Stimulated activated CD8-positive, alpha-beta memory T cell treated with anti-CD3 and anti-CD28 coated beads, Interleukin-4, amount 100 ng/mL, for 1 hour (primary cell): ENCODE measurements at places on chromosomes 4 and X.

DNA sequence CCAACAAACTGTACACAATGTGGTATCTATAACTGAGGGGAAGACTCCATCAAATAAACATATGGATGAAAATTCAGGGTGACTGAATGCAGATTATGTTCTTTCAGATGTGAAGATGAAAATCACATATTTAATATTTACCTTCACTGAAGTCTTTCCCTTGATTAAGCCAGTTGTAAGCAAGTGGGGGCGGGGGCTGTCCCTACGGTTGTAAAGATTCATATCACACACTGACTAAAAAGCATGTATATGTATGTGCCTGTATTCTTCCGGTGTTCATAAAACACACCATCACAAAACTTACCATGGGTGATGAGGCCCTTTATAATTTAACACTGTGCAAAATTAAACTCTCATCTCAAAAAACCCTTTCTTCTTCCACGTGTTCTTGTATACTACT lies 1.3 kb downstream of the TAB3 start:
- no peak for DNase-seq

- DNase-seq = no peak
Measured at GRCh38 chr4:23224684-23225420, 532.1 kb downstream of the GBA3 start.

DNA sequence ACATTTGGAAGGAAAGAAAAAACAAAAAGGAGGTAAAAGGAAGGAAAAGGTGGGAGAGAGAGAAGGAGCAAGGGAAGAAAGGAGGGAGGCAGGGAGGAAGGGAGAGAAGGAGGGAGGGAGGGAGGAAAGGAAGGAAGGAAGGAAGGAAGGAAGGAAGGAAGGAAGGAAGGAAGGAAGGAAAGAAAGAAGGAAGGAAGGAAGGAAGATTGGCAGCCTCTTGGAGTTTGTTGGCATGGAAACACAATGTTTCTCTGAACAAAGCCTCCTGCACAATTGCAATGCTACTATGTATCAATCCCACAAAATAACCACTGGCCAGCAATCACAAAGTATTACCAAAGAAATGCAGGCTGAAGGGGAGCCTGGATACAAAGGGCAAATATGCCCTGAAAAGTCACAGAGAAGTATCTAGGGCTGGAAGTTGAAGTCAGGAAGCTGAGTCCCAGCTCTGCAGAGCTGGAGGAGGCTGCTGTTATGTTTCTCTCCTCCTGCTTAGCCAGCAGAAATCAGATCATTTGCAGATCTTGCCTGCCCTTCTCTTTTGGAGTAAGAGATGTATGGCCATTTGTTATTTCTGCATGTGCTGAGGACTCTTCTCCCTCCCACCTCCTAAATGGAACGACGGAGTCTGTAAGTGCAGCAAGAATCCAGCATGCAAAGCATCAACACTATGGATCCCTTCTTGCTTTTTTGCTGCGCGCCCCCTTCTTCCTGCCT lies 195.9 kb upstream of the LDB2 start:
- no peak for DNase-seq

- no peak for DNase-seq
Measured at GRCh38 chr4:115655626-115656025, 542.2 kb upstream of the NDST4 start.

DNA sequence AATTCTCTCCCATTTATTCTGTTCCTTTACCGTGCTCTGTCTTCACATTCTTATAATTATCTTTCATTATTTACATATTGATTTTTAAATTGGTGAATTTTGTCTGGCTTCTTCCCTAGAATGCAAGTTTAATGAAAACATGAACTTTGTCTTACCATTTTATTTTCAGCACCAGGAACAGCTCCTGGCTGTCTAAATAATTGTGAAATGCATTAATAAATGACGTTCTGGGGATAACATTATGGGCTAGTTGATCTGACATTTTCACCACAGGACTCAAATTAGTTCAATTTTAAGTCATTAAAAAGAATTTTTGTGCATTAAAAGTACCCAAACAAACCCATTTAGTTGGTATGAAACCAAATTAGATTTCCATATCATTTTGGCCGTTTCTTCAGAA lies 97.5 kb downstream of the KCTD8 start:
- no peak for DNase-seq

DNA sequence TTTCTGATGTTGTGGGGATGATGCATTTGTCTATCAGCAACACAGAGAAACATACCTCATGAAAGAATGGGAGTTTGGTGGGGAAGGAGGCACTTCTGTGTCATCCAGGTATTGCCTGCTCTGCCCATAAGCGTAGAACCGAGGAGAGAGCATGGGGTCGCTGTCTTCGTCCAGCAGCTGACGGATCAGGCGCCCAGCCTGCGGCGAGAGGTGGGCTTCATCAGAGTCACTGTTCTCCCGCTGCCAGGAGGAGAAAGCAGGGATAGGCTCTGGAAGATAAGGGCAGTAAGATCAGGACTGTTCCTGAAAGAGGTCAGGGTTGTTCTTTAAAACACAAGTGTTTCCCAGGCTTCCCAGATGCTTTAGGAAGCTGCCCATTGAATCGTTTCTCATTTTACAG lies 52.7 kb upstream of the NAP1L5 start:
- DNase-seq = no peak

GRCh38 chr4:47642985-47643760 lies 158.1 kb downstream of the ATP10D start:
- DNase-seq = no peak

DNA sequence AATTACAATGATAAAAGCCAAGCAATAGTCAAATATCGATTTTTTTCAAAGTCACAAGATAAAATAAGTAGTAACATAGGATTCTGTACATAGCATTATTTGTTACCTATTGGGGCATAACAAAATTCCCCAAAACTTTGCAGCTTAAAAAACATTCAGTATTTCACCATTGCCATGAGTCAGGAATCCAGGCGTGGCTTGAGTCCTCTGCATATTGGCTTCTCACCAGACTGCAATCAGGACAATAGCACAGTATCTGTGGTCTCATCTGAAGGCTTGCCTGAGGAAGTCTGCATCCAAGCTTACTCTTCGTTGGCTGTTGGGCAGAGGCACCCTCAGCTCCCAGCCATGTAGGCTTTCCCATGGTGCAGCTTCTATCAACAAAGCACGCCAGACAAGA lies 6.2 kb upstream of the CTBP1 start:
- no peak for DNase-seq

- no peak for DNase-seq
Measured at GRCh38 chrX:17689971-17690409, 47.3 kb upstream of the SCML1 start.

- no peak for DNase-seq
Measured at GRCh38 chrX:153869473-153870287, 16.3 kb downstream of the L1CAM start.

GRCh38 chrX:71910643-71910985 lies at the start of gene NHSL2:
TSS of gene NHSL2 (plus strand) at chrX:71910845.
- DNase-seq = no peak

GRCh38 chr4:165203541-165204461 lies 3.6 kb upstream of the KLHL2 start:
- DNase-seq = no peak

DNA sequence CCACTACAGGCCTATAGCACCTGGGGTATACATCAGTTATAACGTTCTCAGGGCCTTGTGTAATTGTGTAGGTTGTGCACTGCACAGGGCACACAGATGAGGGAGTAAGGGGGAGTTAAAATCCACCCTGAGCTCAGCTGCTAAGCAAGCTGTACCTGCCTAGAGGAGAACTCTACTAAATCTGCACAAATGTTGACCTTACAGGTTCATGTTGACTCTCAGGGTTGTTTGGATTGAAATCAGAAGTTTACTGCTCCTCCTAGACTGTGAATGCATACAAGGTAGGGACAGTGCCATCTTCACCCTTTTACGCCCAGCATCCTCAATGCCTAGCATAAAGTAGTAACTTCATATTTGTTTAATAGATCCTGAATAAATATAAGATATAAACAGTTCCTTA lies 89.8 kb downstream of the SMARCA1 start:
- DNase-seq = no peak

DNA sequence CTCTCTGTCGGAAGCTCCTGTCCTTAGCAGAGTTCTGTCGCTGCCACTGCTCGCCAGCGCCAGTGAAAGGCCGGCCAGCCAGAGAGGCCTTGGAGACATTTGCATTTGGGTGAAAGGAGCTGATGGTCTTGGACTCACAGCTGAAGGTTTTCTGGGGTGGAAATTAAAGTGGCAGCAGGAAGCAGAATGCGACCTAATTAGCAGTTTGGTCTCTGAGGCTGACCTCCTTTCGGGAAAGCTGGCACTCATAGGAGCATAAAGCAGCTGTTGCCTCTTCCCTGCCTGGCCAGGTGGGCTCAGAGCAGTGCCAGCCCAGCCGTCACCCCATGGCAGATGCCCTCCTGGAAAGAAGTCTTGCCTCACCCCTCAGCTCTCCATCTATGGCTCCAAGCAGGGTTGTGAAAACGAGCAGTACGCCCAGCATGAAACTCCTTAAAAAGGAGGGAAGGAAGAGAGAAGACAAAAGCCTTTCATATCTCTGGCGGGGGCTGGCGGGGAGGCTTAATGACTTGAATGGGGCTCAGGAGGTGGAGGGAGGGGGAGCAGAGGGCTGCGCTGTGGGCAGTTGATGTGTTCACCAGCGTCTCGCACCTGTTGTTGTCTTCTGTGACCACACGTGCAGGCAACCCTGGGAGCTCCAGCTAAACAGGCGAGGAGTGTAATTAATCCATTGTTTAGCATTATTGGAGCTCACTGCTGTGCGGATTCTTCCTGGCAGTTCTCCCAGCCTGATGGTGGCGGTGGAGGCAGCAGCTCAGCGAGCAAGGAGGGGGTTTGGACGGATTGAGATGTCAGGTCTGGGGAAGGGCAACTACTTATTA lies 264.0 kb downstream of the MID1IP1 start:
- no peak for DNase-seq

- DNase-seq = no peak
Measured at GRCh38 chr4:118398226-118399090, 45.7 kb upstream of the PRSS12 start.

- no peak for DNase-seq
Measured at GRCh38 chrX:1358793-1359476, 22.4 kb downstream of the IL3RA start.

- DNase-seq = no peak
Measured at GRCh38 chrX:12999422-12999821, 24.5 kb downstream of the TMSB4X start.

GRCh38 chr4:72582853-72583252 lies 13.8 kb upstream of the ADAMTS3 start:
- DNase-seq = no peak

GRCh38 chrX:80223982-80224579 lies 196.2 kb upstream of the TENT5D start:
- DNase-seq = no peak

GRCh38 chrX:11401966-11402365 lies 108.8 kb downstream of the AMELX start:
- no peak for DNase-seq

GRCh38 chrX:70916754-70917153 lies 8.2 kb upstream of the TEX11 start:
- no peak for DNase-seq

DNA sequence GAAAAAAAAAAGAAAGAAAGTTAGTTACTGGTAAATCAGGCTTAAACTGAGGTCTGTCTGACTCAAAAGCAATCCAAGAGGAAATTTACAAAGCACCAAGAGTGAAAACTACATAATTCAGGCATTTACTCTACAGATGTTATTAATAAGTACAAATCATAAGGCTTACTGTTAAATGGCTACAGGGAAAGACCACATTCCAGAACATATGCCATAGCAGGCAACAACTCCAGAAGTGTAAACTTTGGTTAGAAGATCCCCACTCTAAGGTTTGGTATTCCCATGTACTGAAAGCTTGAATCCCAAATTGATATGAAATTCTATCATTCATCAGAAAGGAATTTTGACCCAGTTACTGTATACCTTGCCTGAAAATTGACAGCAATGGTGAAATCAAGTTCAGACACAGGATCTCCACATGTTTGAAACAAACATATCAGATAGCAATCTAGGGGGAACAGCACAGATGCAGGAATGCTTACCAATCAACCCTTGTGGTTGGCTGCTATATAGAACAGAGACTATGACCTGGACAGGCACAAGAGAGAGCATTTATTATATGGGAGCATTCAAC lies 6.6 kb downstream of the USP26 start:
- DNase-seq = no peak

DNA sequence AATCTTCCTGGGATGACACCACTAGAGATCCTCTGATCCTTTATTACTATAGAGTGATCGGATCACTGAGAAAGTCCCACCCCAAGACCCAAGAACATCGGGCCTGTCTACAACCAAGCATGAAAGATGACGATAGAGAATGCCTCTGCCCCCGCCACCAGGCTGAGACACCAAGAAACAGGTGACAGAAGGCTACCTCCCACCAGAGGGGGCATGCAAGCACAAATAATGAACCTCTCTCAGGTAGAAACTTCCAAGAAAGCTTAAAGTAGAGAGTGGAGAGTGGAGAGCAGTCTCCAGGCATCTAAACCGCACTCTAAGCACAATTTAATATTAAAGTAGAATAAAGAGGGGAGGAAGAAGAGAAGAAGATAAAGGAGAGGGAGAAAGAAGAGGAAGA lies 402.6 kb downstream of the INPP4B start:
- DNase-seq = no peak

- no peak for DNase-seq
Measured at GRCh38 chr4:71689822-71690221, 94.1 kb downstream of the GC start.

DNA sequence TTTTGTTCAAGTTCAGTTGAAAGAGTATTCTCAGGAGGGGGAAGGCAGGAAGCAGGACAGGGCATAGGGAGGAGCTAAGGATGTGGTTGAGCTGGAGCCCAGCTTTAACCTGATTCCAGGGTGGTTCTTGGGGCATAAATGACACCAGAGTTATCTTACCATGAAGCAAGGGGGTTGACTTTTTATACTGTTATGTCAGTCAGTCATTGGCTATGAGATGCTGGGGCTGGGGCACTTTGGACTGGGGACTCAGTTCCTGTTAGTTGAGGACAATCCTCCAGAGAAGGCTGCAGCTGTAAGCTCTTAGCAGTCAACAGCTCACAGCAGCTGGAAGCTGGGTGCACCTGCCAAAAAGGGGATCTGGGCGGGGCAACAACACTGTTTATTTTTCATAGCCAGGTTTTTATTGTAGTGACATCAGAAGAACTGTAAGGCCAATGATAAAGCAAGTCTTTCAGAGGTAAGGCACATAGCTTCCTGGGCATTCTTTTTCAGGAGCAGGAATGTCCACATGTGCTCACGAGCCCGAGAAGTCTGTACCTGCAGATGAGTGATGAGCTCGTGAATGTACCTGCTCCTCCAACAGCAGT lies 78.5 kb downstream of the MID1IP1 start:
- DNase-seq = no peak
